NCI-H774 (cell line): ENCODE measurements at places on chromosomes 1 and 21.

GRCh38 chr1:2110738-2111673 lies 60.8 kb downstream of the PRKCZ start:
- DNase-seq, result no peak

- no peak for DNase-seq
Measured at GRCh38 chr1:144101397-144102045, 129.7 kb upstream of the FAM72C start.

GRCh38 chr1:96698342-96698983 lies 23.1 kb upstream of the PTBP2 start:
- DNase-seq, result no peak

- DNase-seq, result no peak
Measured at GRCh38 chr1:38815903-38816627, 43.5 kb downstream of the RRAGC start.

- no peak for DNase-seq
Measured at GRCh38 chr1:2235300-2235998, 7.3 kb downstream of the SKI start.

GRCh38 chr1:86175756-86176155 lies 19.2 kb upstream of the COL24A1 start:
- no peak for DNase-seq

DNA sequence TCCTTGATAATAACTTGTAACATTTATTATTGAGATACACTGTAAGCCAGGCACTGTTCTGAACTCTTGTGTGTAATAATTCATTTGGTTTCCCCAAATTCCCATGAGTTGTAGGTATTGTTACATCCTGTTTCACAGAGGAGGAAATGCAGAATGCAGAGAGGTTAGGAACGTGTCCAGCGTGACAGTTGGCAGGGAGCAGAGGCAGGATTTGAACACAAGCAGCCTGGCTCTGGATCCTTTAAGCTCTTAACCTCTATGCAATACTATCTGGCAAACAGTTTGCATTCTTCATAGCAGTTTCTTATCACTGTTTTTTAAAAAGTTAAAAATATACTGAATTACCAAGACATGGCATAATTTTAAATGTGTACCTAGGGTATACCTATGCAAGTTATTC lies 30.5 kb downstream of the EEIG2 start:
- no peak for DNase-seq

- DNase-seq, result no peak
Measured at GRCh38 chr1:169595764-169596711, 9.8 kb upstream of the F5 start.

DNA sequence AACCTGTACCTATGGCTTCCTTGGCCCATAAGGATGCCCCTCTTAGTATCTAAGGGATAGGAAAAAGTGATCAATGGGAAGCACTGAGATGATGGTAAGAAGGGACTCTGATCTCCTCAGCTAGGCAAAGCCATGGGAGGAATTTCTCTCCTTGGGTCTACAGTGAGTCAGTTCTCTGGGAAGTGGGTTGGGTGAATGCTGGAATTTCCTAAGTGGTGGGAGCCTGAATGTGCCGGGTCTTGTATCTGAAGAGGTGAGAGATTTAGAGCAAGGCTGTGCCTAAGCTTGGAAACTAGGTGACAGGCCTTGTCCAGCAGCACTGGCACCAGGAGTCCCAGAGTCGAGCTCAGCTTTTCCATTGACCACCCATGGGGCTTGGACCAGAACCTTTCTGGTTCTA lies 96.3 kb upstream of the SLC2A1 start:
- DNase-seq, result no peak

- DNase-seq, result no peak
Measured at GRCh38 chr1:205303247-205303888, 18.2 kb downstream of the NUAK2 start.

- no peak for DNase-seq
Measured at GRCh38 chr1:145795257-145795881, 28.5 kb downstream of the RNF115 start.

DNA sequence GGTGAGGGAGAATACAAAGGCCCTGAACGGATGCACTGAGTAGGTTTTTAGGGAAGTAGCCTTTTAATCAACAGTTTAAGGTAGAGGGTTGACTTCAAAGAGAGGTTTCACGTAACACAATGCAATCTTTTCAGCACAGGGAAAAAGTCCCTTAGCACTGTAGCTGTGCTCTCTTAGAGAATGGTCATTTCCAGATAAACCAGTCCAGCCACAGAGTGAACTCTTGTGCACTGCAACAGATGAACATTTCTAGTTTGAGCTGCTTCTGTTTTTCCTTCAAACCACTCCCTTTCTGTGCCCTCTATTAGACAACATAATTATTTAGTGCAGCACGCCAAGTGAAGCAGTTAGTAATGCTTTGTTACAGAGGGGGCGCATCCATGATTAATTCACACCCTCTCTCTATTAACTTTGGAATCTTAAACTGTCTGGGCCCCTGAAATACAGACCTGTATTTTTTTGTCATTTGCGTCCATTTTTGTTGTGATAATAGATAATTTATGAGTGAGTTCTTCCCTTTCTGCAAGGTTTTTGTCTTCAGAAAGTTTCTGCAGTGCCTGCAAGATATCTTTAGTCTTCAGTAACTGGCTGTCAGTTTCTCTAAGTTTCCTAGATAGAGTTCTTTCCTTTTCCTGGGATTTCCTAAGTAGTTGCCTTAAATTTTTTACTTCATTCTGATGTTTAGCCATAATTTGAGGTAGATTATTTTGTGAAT lies 22.9 kb downstream of the LCA5L start:
- DNase-seq, result no peak

DNA sequence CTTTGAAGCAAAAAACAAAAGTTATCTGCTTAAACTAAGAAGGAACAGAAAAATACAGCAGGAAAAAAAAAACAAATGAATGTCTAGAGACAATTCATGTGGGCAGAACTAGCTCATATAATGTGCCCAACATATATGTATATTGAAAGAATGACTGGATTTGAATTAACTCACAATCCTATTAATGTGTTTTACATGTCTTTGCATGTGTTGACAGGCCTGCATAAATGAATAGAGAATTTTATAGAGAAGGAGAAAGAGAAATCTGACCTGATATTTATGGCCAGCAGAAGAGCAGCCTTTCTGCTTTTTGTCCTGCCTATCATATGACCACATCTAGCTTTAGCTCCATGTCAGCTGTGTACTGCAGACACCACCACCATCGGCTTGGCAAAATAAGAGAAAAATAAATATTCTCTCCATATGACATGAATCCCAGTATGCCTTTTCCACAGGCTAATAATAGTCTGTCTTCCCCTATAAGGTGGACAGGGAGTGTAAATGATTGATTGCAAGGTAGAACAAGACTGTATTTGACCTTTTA lies 171.5 kb upstream of the PALMD start:
- DNase-seq, result no peak

DNA sequence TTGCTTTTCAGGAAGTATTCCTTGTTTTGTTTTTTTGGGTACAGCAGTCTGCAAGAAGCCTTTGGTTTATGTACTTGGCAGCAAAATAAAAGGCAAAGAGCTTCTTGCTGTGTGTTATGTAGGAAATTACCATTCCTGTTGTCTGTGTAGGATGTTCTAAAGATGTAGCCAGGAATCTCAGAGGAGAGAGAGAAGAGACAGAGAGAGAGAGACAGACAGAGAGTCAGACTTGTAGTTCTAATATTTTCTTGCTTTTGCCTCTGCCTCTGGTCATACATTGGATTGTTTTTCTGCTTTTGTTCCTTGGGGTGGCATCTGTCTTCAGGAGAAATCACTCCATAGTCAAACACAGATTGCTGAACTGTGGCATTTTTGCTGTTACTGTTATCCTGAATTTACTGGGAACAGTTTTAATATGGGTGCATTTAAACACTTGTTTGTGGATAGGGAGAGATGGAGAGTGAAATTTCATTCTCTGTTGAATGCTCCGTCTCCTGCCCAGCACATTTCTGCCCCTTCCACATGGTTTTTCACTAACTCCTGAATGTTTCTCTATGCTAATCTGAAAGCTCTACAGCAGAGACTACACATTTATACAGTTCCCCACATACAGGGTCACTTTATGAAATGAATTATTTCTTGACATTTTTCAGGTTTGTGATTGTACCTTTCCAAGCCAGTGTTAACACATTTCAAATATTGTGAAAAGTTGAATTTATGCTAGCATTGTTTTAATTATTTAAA lies 49.8 kb downstream of the POU2F1 start:
- DNase-seq, result no peak
